ENCODE measurements at places on chromosomes 1 and 21. TPM values are rescaled to one million over a fixed set of nuclear protein-coding genes. Genes with fewer than 3 reads are reported as not detected.

- no peak for DNase-seq
These were observed 24.8 kb upstream of the CNIH3 start for GRCh38 chr1:224591326-224591725.

- DNase-seq, result no peak
These were observed 5.7 kb downstream of the HAPLN2 start for GRCh38 chr1:156624814-156625435.

The IRF2BP2 gene
- polyA plus RNA-seq, result 20.7 TPM

DNA sequence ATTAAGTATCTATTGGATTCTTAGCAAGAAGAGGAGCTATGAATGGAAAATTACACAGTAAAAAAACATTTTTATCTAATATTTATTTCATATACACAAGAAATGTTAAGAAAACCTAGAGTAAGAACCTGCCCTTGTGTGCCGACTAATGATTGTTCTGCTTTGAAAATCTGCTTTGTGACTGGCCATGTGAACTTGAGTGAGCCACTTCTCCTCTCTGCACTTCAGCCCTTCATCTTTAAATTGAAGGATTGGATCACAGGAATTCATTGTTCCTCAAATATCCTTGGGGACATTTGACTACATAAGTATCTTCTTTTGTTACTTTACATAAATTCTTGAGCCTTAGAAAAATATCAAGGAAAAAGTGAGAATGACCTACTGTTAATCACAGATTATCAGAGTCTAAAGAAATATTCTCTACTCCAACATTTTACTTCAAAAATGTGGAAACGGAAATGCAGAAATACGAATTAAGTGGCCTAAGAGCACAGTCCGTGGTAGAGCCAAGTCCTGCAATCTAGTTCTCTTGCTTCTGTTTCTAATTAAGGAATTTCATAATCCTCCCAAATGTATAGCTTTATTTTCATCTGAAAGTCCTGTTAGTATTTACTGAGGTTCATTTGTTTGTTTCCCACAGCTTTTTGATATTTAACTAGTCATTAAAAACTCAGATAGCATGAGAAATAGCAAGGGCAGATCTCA is 46.3 kb upstream of the SAMSN1 start:
- no peak for DNase-seq

The EFNA4 gene
- polyA plus RNA-seq, result 12.4 TPM
